T-cell (primary cell): ENCODE measurements at places on chromosomes 3 and 15. TPM values are rescaled to one million over a fixed set of nuclear protein-coding genes. Genes with fewer than 3 reads are reported as not detected.
A peak's percentile ranks its signal among the peaks of the same experiment; 100 is the strongest.

DNA sequence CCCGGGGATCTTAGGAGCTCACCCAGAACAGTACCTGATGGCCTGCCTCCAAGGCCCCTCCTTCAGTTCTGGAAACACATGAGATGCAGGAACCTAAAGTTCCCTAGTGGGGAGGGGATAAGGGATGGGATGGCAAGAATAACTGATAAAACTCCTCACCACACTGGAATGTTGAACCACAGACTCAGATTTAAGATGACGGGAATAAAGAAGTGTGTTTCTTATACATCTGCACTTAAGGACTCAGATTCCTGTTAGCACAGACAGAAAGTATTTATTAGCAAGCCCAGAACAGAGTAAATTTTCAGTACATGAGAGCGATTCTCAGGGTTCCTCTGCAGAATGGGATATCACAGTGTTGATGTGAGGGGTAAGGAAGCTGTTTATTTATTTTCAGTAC, 245.2 kb downstream of the TLE3 start:
- H3K4me3 ChIP-seq: no peak overlapping the region
- no peak overlapping the region for H3K27ac ChIP-seq
- H3K36me3 ChIP-seq: no peaks in the 10 kb centered on the region
- DNase-seq: no peak
- H3K27me3 ChIP-seq: peaks cover 17% of the 10 kb centered on the region
- peaks cover 7% of the 10 kb centered on the region for H3K4me1 ChIP-seq

DNA sequence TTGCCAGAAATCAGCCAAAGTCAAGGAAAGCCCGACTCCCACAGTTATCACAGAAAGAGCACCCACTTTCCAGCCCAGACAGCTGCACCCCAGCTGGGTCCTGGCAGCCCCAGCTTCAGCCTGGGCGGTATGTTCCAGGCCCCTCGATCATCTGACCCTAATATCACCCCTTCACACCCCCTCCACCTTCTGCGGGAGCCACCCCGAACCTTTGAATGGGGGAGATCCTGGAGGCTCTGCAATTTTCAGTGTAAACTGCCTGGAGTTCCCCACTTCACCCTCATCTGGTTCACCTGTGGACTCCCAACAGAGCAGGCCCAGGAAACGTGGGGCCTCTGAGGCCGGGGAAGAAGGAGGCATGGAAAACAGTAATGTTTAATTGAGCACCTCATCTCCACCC, 5.9 kb downstream of the PRSS50 start:
- H3K27ac ChIP-seq: no peak overlapping the region
- no peak for DNase-seq
- H3K4me1 ChIP-seq: no peaks in the 10 kb centered on the region
- no peaks in the 10 kb centered on the region for H3K27me3 ChIP-seq
- no peak overlapping the region for H3K4me3 ChIP-seq

DNA sequence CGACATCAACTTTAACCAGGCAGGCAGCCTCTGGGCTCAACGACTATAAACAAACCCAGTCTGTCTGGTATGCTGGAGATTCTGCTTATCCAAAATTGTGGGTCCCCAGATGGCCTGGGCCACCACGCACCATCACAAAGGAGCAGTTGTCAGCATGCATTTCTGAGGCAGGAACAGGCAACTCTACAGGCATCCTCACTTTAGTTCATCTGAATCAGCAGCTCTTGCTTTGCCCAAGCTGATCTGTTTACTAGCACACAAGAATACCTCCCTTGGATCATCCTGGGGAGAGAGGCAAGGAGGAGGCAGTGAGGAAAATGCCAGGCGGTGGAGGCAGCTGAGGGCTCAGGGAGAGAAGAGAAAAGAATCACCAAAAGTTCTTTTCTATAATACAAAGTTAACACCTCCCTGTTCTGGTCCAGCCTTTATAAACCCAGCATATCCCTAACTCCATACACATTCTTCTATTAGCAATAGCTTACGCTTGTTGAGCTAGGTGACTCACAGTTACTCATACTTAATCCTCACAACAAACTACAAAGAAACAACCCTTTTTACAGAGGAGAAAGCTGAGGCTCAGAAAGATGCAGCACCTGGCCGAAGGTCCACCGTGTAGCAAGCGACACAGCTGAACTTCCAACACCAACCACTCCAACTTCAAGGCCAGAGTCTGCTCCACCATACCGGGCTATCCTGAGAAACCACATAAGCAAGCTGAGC, 33.6 kb downstream of the ZDHHC3 start:
- H3K4me3 ChIP-seq: no peak overlapping the region
- H3K27me3 ChIP-seq: no peaks in the 10 kb centered on the region
- no peak overlapping the region for H3K27ac ChIP-seq
- H3K36me3 ChIP-seq: peaks cover 69% of the 10 kb centered on the region
- no peaks in the 10 kb centered on the region for H3K4me1 ChIP-seq
- no peak for DNase-seq

The FEZF2 gene
- total RNA-seq: not detected

GRCh38 chr3:139794469-139795265, 116.9 kb upstream of the NMNAT3 start:
- no peak for DNase-seq
- no peak overlapping the region for H3K27ac ChIP-seq
- H3K4me3 ChIP-seq: no peak overlapping the region

DNA sequence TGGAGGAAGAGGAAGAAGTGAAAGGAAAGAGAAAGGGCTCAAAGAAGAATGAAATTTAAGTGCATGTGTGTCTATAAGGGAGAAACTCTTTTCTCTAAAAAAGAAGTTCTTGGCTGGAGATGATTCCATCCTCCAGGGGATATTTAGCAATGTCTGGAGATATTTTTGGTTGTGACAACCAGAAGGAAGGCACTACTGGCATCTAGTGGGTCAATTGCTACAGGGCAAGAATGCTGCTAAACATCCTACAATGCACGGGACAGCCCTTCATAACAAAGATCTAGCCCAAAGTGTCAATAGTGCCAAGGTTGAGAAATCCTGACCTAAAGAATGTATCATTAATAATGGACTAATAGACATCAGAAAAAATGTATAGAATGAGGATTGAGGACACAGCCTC, 57.4 kb upstream of the ST3GAL6 start:
- H3K4me1 ChIP-seq: no peaks in the 10 kb centered on the region
- H3K27ac ChIP-seq: no peak overlapping the region
- no peaks in the 10 kb centered on the region for H3K27me3 ChIP-seq

The MEGF11 gene
- total RNA-seq: not detected

The FBXO45 gene
- total RNA-seq: 8.2 TPM

DNA sequence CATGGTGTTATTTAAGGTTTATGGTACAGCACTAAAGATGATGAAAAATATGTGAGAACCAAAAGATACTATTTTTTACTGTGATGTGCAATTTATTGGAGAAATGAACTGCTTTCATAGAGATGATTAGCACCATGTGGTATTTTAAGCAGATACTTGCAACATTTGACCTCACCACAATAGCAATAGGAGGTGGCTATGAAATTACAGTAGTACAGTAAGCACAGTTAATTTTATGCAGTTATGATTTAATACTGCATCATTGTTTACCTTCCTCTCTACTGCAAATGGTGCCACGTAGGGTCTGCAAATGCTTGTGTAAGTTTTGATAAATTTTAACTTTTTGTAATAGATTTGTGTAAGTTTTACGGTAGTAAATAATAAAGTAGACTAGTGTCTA, 14.0 kb downstream of the PYGO1 start:
- no peaks in the 10 kb centered on the region for H3K36me3 ChIP-seq
- H3K4me3 ChIP-seq: no peak overlapping the region
- no peaks in the 10 kb centered on the region for H3K4me1 ChIP-seq
- DNase-seq: no peak
- no peak overlapping the region for H3K27ac ChIP-seq

The BUB1B gene
- 2.2 TPM for total RNA-seq

GRCh38 chr3:14274612-14274936, 96.0 kb downstream of the LSM3 start:
- peaks cover 15% of the 10 kb centered on the region for H3K27me3 ChIP-seq
- no peaks in the 10 kb centered on the region for H3K4me1 ChIP-seq
- H3K4me3 ChIP-seq: no peak overlapping the region
- no peak overlapping the region for H3K27ac ChIP-seq

DNA sequence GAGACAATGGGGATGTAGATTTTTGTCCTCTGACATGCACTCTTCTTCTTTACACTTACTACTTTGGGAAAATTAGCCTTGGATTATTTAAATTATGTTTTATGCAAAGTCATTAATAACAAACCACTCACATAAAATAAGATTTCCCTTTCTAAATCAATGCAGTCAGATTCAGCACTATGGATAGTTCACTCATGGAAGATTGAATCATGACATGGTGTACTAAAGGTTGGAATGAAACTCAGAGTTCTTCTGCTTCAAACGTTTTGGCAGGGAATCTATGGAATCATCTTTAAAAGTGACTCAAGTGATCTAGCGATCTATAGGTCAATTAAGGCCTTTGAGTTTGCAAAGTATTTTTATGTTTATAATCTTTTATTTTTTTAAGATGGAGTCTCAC, 154.3 kb downstream of the KCNMB2 start:
- H3K27me3 ChIP-seq: no peaks in the 10 kb centered on the region
- H3K36me3 ChIP-seq: no peaks in the 10 kb centered on the region
- no peak for DNase-seq

DNA sequence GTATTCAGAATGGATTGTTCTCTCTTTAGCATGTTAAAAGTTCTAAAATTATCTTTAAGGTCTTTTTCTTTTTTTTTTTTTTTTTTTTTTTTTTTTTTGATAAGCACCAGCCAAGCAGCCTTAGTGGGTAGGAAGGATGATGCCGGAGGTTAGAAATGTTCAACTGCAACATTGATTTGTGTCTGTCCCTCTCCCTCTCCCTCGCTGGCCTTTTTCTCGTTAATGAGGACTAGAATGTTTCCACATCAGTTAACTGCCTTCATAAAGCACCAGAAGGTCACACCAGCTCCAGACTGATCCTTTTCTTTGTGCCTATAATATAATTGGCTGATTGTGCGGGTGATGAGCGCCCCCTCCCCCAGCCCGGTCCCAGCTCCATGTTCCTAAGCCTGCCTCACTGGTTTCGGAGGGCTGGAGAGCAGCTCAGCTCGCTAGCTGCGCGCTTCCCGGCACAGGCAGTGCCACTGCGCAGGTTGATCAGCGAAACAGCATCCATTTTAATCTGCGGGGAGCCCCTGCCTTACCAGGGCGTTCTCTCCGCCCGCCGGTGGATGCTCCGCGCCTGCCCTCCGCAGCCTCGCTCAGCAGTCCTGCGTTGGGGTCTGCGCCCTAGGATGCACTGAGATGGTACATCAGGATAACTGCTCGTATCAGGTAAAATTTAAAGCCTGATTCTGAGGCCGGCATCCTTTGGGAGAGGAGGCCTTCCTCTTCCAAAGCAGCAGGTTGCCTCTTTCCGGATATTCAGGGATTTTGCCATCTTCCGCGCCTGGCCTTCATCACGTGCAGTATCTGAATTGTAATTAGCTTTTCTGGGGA, 148.9 kb upstream of the IL12A start:
- H3K4me1 ChIP-seq: no peaks in the 10 kb centered on the region
- no peak within 1 kb of the TSS for H3K27ac ChIP-seq
- no peaks in the 10 kb centered on the region for H3K36me3 ChIP-seq
- peak within 1 kb of the TSS; percentile 29 for H3K4me3 ChIP-seq
- no peaks in the 10 kb centered on the region for H3K27me3 ChIP-seq
